ENCODE measurements at places on chromosomes 11 and 22.

- no peak for DNase-seq
Measured at GRCh38 chr22:19890502-19891316, 36.0 kb upstream of the GNB1L start.

- DNase-seq: no peak
Measured at GRCh38 chr11:130945896-130946295, 29.6 kb upstream of the SNX19 start.

- DNase-seq: no peak
Measured at GRCh38 chr11:103586756-103587155, 449.7 kb upstream of the DDI1 start.

DNA sequence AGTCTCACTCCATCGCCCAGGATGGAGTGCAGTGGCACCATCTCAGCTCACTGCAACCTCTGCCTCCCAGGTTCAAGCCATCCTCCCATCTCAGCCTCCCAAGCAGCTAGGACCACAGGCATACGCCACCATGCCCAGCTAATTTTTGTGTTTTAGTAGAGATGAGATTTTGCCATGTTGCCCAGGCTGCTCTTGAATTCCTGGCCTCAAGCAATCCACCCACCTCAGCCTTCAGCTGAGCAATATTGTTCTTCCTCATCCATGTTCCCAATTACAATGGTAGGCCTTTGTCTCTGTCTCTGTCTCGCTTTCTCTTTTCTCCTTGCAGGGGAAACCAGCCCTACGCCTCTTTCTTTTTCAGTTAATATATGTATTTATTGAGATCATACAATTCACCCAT is 10.3 kb downstream of the HSPA8 start:
- no peak for DNase-seq

GRCh38 chr11:103602840-103603239 is 433.6 kb upstream of the DDI1 start:
- DNase-seq: no peak

GRCh38 chr22:46446799-46447198 is 90.6 kb downstream of the CELSR1 start:
- DNase-seq: no peak

DNA sequence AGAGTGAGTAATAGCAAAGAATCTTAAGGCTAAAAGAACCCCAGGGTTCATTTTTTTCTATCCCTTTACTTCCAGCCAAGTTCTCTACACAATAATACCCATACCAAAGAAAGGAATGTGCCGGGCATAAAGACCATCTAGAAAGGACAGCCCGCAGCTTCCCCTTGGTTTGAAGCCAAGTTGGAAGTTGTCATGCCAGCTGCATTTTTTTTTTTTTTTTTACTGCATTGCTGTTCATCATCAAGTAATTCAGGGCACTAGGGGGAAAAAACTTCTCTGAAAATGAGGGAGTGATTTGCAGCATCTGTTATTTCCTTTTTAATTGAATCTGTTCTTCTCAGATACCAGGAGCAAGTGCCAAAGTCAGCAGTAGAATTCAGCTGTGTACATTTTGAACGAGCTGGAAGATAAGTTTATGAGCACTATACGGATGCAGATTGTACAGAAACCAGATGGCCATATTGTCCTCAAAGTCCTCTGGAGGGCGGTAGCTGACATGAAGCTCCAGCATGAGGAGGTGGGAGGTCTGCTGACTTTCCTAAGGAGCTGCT is 56.4 kb downstream of the UBASH3B start:
- DNase-seq: no peak

DNA sequence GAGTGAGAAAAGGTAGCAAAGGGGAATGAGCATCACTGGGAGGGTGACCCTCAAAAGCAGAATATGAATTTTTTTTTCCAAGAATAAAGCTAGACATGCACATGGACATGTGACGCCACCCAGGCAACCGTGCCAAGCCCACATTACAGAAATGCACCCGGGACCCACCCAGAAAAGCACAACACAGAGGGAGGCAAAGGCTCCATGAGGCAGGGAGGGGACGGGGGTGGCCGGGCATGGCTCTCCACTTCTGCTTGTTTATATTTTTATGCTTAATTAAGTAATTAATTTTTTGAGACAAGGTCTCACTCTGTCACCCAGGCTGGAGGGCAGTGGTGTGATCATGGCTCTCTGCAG is 1524.3 kb downstream of the BRD1 start:
- no peak for DNase-seq

DNA sequence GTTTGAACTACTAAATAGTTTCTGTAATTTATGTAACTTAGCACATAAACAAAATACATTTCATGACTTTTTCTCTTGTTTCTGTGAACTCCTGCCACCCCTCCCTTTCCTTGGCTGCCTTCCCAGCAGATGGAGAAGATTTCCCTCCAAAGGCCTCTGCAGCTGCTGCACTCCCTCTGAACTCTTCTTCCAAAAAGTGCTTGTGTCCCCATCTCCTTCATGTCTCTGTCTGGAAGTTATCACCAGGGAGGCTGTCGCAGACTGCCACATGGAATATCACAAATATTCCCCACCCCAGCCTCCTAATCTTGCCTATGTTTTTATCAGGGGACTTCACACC is 1068.3 kb downstream of the OPCML start:
- DNase-seq: no peak

GRCh38 chr11:93870616-93871015 is 20.2 kb upstream of the VSTM5 start:
- DNase-seq: no peak

DNA sequence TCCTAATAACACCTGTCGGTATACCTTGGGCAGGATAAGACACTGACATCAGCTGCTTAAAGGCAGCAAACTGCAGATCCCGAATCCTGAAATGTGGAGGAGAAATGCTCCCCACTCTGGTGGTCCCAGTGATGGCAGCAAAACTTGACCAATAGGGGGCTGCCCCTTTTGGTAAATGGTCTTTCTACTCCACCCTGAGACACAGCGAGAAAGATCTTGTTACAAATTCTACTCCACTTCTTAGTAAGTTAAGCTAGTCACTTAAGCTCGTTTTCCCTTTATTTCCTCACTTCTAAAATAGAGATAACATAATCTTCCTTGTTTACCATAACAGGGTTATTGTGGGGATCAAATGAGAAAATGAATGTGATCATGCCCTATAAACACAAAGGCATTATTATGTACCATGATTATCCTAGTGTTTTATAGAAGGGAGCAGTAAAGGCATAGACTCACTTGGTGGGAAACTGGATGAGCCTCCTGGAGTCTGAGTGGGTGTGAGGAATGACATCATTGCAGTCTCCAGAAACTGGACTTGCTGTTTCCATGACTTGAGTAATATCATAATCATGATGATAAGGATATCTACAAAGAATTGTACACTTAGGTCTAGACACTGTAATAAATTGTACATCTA is 50.9 kb downstream of the ENDOD1 start:
- DNase-seq: no peak

DNA sequence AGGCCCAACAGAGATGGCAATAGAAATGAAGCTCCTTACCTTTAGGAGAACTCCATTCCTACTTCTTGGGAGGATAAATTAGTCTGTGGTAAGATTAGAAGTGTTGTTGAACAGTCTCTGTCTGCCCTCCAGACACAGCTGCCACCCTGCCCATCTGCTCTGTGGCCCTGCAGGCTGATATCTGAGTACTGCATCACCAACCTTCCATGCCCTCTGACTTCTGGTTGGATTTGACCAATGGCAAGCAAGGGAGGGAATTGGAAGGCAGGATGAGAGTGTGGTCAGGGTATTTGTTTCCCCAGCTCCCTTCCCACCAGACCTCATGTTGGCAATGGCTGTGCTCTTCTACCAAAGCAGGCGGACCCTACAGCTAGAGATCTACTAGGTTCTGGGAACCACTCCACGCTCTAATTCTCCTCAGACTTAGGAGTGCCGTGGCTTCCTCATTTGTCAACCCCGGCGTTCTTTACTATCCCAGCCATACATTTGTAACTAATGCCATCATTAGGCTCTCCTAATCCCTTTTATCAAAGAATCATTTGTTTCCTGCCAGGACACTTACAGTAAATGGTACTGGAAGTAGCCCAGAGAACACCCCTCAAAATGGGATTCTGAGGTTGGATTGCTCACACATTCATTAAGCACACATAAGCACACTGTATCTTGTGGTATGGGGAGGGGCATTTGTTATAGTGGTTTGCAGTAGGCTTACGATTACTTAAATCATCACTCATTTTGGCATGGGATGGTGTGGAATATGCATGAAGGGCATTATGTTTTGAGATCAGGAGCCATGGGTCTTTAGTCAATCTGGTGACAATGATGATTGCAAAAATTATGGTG is 35.4 kb upstream of the CD44 start:
- no peak for DNase-seq

DNA sequence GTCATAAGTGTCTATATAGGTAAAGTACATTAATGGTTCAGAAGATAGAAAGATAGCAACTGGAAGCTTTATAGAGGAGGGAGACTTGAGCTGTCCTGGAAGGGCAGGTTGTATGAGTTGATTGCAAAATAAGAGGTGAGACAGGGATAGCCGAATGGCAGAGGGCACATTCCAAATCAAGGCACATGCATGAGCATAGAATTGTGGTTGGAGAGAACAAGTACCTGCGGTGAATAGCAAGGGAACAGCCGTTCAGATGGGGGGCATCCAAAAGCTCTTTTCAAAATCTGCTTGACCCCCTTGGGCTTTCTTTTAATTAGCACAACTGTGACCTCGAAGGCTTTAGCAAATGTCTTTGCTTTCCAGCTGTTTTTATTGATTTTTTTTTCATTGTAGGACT is 473.0 kb upstream of the CCDC90B start:
- DNase-seq: no peak

DNA sequence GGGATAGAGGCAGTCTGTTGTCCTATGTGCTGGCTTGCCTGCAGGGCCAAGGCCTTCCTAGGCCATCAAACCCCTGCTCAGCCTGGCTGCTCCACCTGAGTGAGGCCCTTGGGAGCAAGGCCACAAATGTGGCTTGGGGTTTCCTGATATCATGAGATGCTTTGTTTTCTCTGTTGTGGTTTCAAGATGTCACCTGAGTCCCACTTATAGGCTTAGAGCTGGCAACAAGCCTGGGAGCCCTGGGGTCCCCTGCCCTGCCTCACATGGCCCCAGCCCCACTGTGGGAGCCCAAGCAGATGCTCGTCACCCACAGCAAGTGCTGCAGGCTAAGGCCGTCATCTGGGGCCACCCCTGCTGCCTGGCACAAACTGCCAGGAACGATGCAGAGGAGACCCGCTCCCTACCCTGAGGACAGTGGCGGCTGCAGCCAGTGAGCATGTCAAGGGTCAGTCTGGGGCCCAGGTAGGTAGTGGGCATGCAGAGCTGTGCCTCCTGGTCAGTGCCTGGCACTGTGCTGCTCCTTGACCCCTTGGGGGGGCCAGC is 75.4 kb upstream of the KCNQ1OT1 start:
- DNase-seq: peak; percentile 1

DNA sequence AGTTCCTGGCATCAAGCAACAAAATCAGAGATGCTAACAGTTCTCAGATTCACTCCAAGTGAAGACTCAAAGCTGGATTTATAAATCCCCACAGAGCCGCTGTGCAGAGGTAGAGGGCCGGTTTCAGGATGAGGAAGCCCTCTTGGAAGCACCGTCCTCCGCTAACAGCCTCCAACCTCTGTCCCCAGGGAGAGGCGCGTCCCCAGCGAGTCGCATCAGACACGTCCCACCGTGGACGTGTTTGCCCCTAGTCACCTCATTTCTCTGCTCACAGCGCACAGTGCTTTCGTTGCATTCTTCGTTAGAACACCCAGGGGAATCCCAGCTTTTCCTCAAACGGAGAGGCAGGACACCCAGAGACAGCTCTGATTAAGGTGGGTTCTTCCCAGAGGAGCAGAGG is 642.9 kb downstream of the BRD1 start:
- no peak for DNase-seq

DNA sequence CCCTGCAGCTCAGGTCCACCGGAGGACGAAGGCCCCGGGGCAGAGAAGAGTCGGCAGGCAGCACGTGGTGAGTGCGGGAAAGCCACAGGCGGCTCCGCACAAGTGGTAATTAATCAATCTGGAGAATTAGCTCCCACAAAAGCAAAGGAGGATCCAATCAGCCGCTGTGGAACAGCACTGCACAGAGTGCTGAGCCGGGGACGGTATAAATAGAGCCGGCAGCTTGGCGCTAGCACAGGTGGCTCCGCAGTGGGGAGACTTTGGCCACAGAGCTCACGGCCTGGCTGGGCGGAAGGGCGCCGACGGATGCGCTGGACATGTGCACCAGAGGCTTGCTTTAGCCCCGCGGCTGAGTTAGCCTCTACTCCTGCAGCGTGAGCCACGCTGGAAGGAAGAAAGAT is 48.9 kb downstream of the IGSF9B start:
- DNase-seq: no peak

- DNase-seq: no peak
Measured at GRCh38 chr11:58867556-58867955, 23.1 kb upstream of the GLYATL2 start.

GRCh38 chr11:61134801-61135257 is 26.4 kb downstream of the VPS37C start:
- no peak for DNase-seq

GRCh38 chr11:17351172-17351509 is 459 bp upstream of the NCR3LG1 start:
- no peak for DNase-seq

GRCh38 chr22:32106930-32107329 is 52.2 kb downstream of the C22orf42 start:
- DNase-seq: no peak

DNA sequence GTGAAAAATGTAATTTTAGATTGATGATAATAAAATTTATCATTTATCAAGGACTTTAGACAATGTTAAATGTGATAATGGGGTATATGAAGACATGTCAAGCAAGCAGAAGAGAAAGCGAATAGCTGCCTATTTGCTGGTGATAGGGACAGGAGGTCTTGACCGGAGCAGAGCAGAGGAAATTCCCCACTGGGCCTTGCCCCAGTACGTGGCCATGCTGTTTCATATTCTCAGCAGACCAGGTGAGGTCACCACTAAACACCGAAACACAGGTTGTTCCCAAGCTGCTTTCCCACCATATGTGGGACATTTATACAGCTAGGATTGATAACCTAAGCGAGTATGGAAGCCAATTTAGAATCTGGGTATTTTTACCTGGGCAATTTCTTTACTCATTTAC is 1629.6 kb downstream of the FAM181B start:
- no peak for DNase-seq

DNA sequence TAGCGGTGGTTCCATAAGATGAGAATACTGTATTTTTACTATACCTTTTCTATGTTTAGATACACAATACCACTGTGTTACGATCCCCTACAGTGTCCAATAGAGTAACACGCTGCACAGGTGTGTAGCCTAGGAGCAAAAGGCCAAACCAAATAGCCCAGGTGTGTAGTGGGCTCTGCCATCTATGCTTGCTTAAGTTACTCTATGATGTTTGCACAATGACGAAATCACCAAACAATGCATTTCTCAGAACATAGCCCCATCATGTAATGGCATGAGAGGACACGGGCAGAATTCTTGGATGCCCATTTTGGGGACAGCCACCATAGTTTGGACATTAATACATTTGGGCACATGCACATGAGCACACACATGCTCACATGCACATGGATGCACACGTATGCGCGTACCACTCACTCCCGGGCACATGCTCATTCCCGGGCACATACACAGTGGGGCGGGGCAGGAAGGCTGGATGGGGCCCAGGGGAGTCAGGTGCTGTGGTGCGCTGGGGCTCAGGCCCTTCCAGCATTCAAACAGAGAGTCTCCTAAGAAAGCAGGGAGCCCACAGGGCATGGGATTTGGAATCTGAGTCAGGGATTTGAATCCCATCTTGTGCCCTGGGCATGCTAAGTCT is 51.1 kb downstream of the RTN4R start:
- no peak for DNase-seq
